Fibroblast of lung (primary cell): ENCODE measurements at places on chromosomes 7 and 10. TPM values are rescaled to one million over a fixed set of nuclear protein-coding genes. Genes with fewer than 3 reads are reported as not detected.

DNA sequence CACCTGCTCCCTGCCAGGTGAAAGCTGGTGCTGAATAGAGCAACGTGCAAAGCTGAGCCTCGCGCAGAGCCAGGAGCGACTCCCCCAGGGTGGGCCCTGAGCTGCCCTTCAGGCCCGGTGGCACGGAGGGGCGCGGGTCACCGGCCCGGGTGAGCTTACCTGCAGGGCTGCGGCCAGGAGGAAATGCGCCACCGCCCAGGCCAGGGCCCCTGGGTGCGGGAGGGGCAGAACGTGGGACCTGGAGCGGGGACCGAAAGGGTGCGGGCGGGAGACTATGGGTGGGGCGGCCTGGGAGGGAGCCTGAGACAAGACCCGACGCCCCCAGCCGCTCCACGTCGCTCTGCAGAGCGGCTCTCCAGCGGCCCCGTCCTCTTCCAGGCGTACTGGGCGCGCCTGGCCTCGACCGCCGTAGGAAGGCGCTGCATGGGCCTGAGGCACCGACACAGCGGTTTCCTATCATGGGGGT, 122.1 kb downstream of the BTAF1 start:
- H3K4me1 ChIP-seq = no peaks in the 10 kb centered on the region
- H3K36me3 ChIP-seq = no peaks in the 10 kb centered on the region
- no peaks in the 10 kb centered on the region for H3K27me3 ChIP-seq
- H3K27ac ChIP-seq = no peak overlapping the region

- no peak overlapping the region for H3K27ac ChIP-seq
- no peaks in the 10 kb centered on the region for H3K27me3 ChIP-seq
- DNase-seq = peak; percentile 26
- H3K36me3 ChIP-seq = no peaks in the 10 kb centered on the region
These were observed 35.1 kb downstream of the SMNDC1 start for GRCh38 chr10:110269374-110270318.

RNF32 gene
- 2.6 and 2.8 TPM in 2 replicates for total RNA-seq

DNA sequence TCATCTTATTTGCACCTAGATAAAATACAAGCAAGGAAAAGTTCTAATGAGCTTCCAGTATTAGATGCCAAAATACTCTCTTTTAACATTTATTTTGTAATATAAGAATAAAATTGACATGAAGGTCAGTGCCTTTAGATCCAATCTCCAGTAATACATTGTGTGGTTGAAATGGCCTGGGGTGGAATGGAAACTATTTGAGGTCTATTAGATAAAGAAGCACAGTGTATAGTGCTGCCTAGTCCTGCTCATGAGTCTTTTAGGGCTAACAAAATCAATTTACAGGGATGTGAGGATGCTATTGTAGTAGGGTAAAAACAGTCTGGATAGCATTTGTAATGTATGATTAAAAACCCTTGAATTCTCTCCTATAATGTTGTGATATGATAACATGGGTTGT, 84.5 kb upstream of the ETV1 start:
- H3K4me3 ChIP-seq = no peak overlapping the region
- no peaks in the 10 kb centered on the region for H3K4me1 ChIP-seq
- H3K27me3 ChIP-seq = no peaks in the 10 kb centered on the region
- no peak overlapping the region for H3K27ac ChIP-seq

TLL2 gene
- 0.17 and 0.26 TPM in 2 replicates for total RNA-seq

- no peaks in the 10 kb centered on the region for H3K36me3 ChIP-seq
- no peak for DNase-seq
- no peak overlapping the region for H3K27ac ChIP-seq
- H3K4me1 ChIP-seq = no peaks in the 10 kb centered on the region
- no peaks in the 10 kb centered on the region for H3K27me3 ChIP-seq
These were observed 179.2 kb upstream of the GHITM start for GRCh38 chr10:83960125-83960524.

DNA sequence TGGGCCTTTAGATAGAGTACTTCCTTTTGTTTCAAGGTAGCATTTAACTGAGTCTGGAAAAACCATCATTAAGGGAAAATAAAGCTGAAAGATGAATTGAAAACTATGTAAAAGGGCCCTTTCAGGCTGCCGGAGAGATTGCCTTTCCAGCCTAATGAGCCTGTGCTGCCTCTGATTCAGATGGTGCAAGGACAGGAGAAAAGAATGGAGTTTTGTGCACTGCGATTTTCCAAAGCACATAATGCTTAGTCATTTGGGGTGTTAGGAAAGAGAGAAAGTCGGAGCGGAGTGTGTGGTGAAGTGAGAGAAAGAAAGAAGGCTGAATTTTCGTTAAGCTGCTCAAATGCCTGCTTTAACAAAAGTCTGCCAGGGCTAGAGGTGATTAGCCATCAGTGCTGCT, 259.7 kb downstream of the PAXIP1 start:
- H3K27ac ChIP-seq = no peak overlapping the region
- no peaks in the 10 kb centered on the region for H3K36me3 ChIP-seq
- no peak for DNase-seq
- no peak overlapping the region for H3K4me3 ChIP-seq

PON2 gene
- 43.1 and 72.8 TPM in 2 replicates for total RNA-seq

PLCE1 gene
- total RNA-seq = 0.33 and 1.0 TPM in 2 replicates

DNA sequence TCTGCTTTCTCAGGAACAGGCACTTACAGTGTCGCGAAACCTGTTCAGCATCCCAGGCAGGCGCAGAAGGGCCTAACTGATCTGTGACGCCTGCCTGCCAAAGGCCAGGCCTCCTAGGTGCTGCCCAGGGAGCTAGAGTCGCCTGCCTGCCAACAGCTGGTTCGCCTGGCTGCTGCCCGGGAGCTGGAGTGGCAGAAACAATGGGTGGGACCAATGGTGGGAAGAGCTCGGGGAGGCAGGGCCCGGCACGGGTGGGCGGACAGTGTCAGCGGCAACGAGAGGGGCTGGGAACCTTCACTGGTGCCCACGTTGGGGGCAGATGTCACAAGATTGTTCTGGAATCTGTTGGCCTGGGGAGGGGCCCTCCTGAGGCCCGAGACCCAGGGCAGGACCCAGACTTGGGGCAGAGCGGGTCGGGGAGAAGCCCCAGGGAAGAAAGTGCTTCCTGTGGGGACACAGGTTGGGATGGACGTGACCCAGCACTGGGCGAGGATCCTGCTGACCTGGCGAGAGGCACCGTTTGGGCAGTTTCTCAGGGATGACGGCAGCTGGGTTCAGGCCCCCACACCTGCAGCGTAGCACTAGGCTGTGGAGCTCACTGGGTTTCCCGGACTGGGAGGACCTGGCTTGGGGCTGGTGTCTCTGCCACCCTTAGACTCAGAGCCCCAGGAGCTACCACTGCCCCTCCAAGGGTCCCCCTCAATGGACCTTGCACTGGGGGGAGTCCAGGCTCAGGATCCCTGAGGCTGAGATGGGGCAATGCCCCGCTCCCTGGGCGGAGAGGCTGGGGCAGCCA, 181.8 kb downstream of the ELFN1 start:
- no peaks in the 10 kb centered on the region for H3K4me1 ChIP-seq
- no peak overlapping the region for H3K4me3 ChIP-seq
- no peak for DNase-seq
- H3K27ac ChIP-seq = no peak overlapping the region

DNA sequence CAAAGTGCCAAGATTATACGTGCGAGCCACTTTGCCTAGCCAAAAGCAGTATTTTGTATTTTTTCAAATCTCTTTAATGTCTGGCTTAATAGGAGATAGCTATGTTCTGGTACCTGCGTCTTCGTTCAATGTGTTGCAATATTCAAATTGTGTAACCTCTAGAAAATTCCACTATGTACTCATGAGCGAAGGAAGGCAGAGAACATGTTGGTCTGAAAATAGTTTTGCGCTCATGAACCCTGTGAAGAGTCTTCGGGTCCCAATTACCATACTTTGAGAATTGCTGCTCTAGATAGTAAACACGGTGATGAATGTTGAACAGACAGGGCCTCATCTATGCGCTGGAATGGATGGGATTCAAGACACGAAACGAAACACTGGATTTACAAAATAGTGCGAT, 2.7 kb upstream of the SUV39H2 start:
- H3K27me3 ChIP-seq = no peaks in the 10 kb centered on the region
- H3K4me1 ChIP-seq = peaks cover 7% of the 10 kb centered on the region
- no peak overlapping the region for H3K4me3 ChIP-seq

- no peak overlapping the region for H3K4me3 ChIP-seq
- H3K27me3 ChIP-seq = no peaks in the 10 kb centered on the region
- no peak for DNase-seq
- H3K27ac ChIP-seq = no peak overlapping the region
- H3K4me1 ChIP-seq = peaks cover 4% of the 10 kb centered on the region
These were observed 19.0 kb downstream of the AQP1 start for GRCh38 chr7:30930621-30931020.

DNA sequence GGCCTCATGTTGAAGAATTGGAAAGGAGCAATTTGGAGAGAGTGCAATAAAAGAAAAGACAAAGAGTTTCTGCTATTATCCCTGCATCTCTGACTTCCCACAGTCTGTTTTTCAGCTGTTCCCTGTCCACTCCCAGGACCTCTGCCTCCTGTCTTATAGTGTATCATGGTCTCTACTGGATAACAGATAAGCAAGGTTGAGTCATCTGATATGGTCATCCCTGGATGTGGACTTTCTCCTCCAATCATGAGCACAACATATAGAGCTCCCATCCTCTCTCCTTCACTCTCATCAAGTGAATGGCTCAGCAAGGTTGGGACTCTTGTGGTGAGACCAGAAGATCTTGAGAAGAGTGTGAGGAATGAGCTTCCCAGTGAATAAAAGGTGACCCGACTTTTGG, 123.1 kb downstream of the PLCE1 start:
- H3K27ac ChIP-seq = no peak overlapping the region
- H3K36me3 ChIP-seq = no peaks in the 10 kb centered on the region
- no peak for DNase-seq

DNA sequence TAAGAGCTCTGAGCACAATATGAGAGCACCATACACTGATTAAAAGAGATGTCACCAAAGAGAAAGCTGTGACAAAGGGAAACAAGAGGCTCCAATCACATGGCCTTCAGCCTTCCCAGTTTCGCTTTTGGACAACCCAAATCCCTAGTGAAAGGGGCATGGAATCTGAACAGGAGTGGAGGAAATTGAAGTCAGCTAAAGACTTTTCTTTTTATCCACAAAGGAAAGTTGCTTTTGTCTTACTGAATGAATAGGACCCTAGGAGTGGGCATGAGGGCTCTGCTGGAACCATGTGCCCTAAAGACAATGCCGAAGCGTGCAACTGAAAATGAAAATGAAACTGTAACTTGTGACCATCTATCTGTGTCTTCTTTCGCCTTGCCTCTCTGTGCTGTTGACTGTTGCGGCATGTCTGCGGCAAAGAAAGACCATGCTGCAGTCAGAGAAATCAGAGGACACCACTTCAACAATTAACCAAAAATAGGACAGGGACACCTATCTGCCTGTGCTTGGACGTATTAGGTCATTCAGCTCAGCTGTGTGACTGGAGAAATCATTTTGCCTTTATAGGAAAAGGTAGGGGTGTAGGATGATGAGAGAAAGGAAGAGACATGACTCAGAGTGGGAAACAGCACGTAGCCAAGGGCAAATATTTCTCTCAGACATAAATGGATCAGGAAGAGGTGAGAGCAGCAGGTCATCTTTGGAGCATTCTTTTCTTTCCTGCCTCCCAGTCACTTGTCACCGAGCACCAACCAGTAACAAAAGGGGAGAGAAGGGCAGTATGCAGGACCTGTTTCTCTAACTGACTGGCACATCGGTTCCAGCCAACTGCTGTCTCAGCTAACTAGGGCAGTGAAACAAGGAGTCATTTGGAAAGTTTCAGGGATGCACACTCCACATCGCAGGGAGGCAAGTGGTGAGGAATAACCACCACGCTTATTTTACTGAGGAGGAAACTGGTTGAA, 12.3 kb downstream of the CAV2 start:
- H3K36me3 ChIP-seq = no peaks in the 10 kb centered on the region
- DNase-seq = peak; percentile 39
- peaks cover 4% of the 10 kb centered on the region for H3K4me1 ChIP-seq
- peak overlapping the region; percentile 45 for H3K4me3 ChIP-seq
- H3K27ac ChIP-seq = peak overlapping the region; percentile 80
- H3K27me3 ChIP-seq = no peaks in the 10 kb centered on the region

PNLIPRP1 gene
- total RNA-seq = not detected in 2 replicates

- no peak overlapping the region for H3K27ac ChIP-seq
- no peaks in the 10 kb centered on the region for H3K36me3 ChIP-seq
- no peaks in the 10 kb centered on the region for H3K27me3 ChIP-seq
- no peak for DNase-seq
- no peak overlapping the region for H3K4me3 ChIP-seq
These were observed 156.5 kb downstream of the PRKCQ start for GRCh38 chr10:6423413-6424170.

DNA sequence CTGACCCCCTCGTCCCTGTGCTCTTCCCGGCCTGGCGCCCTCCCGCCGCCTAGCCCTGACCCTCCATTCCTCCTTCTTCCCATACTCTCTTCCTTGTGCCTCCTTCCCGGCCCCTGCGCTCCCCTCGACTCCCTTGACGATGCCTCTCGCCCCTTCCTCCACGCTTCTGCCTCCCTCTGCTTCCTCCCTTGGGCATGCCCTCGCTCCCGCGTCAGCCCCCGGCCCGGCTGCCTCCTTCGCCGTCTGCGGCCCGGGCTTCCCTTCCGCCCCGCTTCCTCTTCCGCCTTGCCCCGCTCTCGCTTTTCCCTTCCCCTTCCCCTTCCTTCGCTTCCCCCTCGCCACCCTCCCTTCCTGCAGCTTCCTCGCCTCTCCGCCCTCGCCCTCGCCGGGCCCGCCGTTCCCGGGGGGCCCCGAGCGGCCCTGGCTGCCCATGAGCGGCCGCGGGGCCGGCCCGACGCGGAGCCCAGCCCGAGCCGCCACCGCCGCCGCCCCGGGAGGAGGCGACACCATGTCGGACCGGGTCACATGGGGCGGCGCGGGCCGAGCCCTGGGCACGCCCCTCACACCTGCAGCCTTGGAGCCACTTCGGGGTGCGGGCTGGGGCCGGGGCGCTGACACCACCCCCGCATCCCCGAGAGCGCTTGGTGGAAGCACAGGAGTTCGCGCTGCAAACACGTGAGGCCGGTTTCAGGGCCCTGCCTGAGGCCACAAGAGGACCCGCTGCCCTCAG, at the start of gene FBXW4:
Gene FBXW4, minus strand, starts transcription at position 497 of the 730 bp plus-strand sequence. Its CDS starts 65 bp downstream, at position 432.
- H3K27me3 ChIP-seq = no peaks in the 10 kb centered on the region
- peaks cover 4% of the 10 kb centered on the region for H3K4me1 ChIP-seq
- no peaks in the 10 kb centered on the region for H3K36me3 ChIP-seq
- peak; percentile 39 for DNase-seq
- H3K27ac ChIP-seq = peak within 1 kb of the TSS; percentile 98
- H3K4me3 ChIP-seq = peak within 1 kb of the TSS; percentile 85

- H3K4me3 ChIP-seq = no peak overlapping the region
- no peaks in the 10 kb centered on the region for H3K36me3 ChIP-seq
- H3K4me1 ChIP-seq = peaks cover 2% of the 10 kb centered on the region
- no peak overlapping the region for H3K27ac ChIP-seq
- no peaks in the 10 kb centered on the region for H3K27me3 ChIP-seq
- no peak for DNase-seq
These were observed 7.0 kb downstream of the TMEM243 start for GRCh38 chr7:87212498-87212897.

CPXM2 gene
- total RNA-seq = 9.8 and 48.1 TPM in 2 replicates
